Natural killer cell (primary cell): ENCODE measurements at places on chromosomes 4 and X. TPM values are rescaled to one million over a fixed set of nuclear protein-coding genes. Genes with fewer than 3 reads are reported as not detected.

GRCh38 chr4:29852537-29852936 is 867.6 kb upstream of the PCDH7 start:
- DNase-seq = no peak

NHS gene
- not detected for total RNA-seq

GRCh38 chr4:55615008-55615407 is 21.1 kb downstream of the NMU start:
- no peak for DNase-seq

DNA sequence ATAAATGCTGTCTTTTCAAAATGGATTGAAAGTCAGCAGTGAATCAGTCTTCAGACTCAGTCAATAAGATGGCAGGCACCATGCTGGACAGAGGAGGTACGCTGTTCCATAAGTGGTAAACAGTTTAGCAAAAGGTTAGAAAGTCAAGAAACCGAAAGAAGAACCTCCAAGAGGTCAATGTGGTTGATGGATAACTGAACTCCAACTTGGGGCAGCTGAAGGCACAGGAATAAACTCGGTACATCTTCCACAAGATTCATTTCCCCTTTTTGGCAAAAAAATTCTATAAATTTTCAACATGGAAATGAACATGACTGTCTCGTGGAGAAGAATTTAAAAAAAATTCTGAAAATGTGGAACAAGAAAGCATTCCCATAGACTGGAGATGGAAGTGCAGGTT is 18.4 kb upstream of the SEL1L3 start:
- DNase-seq = no peak

DNA sequence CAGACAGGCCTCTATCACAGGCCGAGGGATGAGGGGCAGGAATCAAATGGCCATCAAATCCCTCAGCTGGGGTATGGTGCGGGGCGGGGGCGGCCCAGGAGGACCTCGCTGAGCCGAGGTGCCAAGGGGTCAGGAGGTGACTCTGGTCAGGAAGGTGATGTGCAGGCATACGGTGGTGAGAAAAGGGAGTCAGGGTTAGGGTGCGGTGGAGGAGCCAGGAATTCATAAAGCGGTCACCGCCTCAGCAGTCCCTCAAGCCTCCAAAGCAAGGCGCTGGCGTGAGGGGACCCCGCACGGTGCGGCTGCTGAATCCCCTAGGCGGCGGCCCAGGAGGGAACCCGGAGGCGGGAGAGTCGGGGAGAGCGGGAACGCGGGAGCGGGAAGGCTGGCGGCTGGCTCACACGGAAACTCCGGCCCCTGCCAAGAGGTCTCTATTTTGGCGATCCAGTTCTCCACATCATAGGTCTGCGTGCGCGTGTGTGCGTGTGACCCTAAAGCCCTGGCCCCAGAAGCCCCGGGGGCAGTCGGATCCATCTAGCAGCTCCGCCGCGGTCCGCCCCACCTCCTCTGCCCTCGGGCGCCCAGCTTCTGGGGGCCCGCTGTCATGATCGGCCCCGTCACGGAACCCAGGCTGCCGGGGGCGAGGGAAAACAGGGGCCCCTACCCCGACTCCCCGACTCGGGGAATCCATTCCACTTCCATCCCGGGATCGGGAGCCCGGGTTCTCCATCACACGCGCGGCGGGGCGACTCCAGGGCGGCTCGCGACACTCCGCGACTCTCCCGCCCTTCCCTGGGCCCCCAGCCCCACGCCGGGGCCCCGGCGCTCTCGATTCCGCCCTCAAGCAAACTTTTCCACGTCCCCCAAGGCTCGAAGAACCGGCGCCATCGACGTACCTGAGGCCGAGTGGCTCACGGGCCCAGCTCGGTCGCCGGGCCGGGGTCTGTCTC is 593 bp downstream of the ELF4 start:
- DNase-seq = no peak

GRCh38 chrX:39519030-39519488 is 578.7 kb downstream of the BCOR start:
- DNase-seq = no peak

- no peak for DNase-seq
These were observed 63.1 kb downstream of the ACOX3 start for GRCh38 chr4:8377103-8378075.

USP17L24 gene
- not detected for total RNA-seq

BEX5 gene
- 0.75 TPM for total RNA-seq

GRCh38 chrX:18377796-18378195 is 23.3 kb upstream of the SCML2 start:
- DNase-seq = no peak

- DNase-seq = no peak
These were observed 43.1 kb upstream of the PPARGC1A start for GRCh38 chr4:23932901-23933308.
